ENCODE measurements at places on chromosomes 12 and 14.
A peak's percentile ranks its signal among the peaks of the same experiment; 100 is the strongest.

- no peak for DNase-seq
Measured at GRCh38 chr12:89828575-89828974, 119.9 kb upstream of the ATP2B1 start.

- DNase-seq: no peak
Measured at GRCh38 chr12:118984161-118984943, 3.0 kb downstream of the SRRM4 start.

DNA sequence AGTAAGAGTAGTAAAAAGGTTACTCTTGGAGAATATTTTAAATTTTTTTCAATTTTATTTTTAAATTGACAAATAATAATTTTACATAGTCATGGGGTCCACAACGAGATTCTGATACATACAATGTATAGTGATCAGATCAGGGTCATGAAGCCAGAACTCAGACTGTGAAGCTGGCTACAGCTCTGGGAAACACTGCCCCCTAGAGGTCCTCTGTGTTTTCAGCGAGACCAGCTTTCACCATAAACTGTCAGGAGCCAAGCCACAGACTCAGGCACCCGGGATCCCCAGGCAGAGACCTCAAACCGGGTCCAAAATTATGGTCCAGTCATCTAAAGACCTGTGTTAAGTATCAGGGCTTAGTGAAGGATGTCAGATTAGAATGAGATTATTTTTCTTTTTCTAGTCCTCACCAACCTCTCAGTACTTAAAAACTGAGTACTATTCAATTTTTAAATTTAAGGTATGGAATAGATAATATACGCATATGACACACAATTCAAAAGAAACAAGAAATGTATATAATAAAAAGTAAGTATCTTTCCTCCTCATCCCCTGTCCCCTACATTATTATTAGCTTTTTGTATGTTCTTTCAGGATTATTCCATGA lies 397.1 kb downstream of the MDGA2 start:
- DNase-seq: peak; percentile 58

GRCh38 chr12:57193706-57194245 lies 22.8 kb upstream of the NXPH4 start:
- DNase-seq: no peak

GRCh38 chr12:106601031-106601430 lies 18.2 kb downstream of the RFX4 start:
- DNase-seq: no peak
